Vein endothelial cell (primary cell): ENCODE measurements at places on chromosomes 2 and 18. TPM values are rescaled to one million over a fixed set of nuclear protein-coding genes. Genes with fewer than 3 reads are reported as not detected.

HRH4 gene
- total RNA-seq, result under 0.01 and 0.10 TPM in 2 replicates

RGPD3 gene
- total RNA-seq, result 0.33 and 0.38 TPM in 2 replicates

DCDC2C gene
- total RNA-seq, result not detected in 2 replicates

COPS9 gene
- 89.4 and 116 TPM in 2 replicates for total RNA-seq

STPG4 gene
- 0.29 and 0.33 TPM in 2 replicates for total RNA-seq

SS18 gene
- total RNA-seq, result 96.7 and 105 TPM in 2 replicates

GREB1 gene
- 0.19 and 0.33 TPM in 2 replicates for total RNA-seq

GREB1L gene
- total RNA-seq, result 6.0 and 12.4 TPM in 2 replicates

GKN2 gene
- total RNA-seq, result 0.38 and 0.65 TPM in 2 replicates

FSHR gene
- total RNA-seq, result not detected in 2 replicates

AQP12B gene
- total RNA-seq, result not detected in 2 replicates

SLC9A4 gene
- under 0.01 TPM in 2 replicates for total RNA-seq

EFEMP1 gene
- total RNA-seq, result 4,554 and 6,170 TPM in 2 replicates

SIX3 gene
- total RNA-seq, result not detected in 2 replicates

OTOS gene
- not detected in 2 replicates for total RNA-seq

UGT1A10 gene
- not detected in 2 replicates for total RNA-seq
